ENCODE measurements at places on chromosomes 2 and 18.

GRCh38 chr2:207319316-207319715, 153.6 kb upstream of the KLF7 start:
- peak overlapping the region; percentile 88 for H3K27ac ChIP-seq
- peak; percentile 66 for ATAC-seq
- peak overlapping the region; percentile 32 for H3K4me3 ChIP-seq

GRCh38 chr2:241924069-241924908, 54.8 kb downstream of the RTP5 start:
- peak; percentile 73 for ATAC-seq
- H3K27me3 ChIP-seq, result no peaks in the 10 kb centered on the region
- no peaks in the 10 kb centered on the region for H3K36me3 ChIP-seq
- no peak overlapping the region for H3K4me3 ChIP-seq
- peaks cover 6% of the 10 kb centered on the region for H3K4me1 ChIP-seq

DNA sequence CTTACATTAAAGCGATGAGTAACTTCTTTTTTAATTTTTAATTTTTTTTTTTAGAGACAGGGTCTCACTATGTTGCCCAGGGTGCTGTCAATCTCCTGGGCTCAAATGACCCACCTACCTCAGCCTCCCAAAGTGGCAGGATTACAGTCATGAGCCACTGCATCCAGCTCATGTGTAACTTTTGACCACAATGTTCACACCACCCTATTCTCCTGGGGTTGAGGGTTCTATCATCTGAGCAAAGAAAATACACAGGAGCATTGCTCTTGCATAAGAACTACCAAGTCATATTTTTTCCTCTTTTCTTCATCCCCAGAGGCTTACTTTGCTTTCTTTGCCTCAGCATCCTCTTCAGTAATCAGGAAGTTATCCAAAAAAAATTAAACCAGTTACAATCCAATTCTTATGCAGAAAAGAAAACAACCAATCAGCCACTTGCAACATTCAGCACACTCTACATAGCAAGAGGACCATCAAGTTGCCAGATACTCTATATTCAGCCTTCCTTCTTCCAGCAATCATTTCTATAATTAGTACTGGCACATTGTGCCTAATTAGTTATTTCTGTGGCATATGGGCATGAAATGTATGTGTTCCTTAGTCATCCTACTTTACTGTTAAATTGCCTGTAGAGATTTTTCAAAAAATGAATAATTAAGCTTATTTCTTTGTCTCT, 345.6 kb downstream of the AKAIN1 start:
- no peak for ATAC-seq
- H3K27ac ChIP-seq, result no peak overlapping the region
- no peak overlapping the region for H3K4me3 ChIP-seq
- H3K36me3 ChIP-seq, result no peaks in the 10 kb centered on the region
- H3K4me1 ChIP-seq, result no peaks in the 10 kb centered on the region
- H3K27me3 ChIP-seq, result no peaks in the 10 kb centered on the region

- no peaks in the 10 kb centered on the region for H3K27me3 ChIP-seq
- H3K36me3 ChIP-seq, result no peaks in the 10 kb centered on the region
- ATAC-seq, result no peak
- no peak overlapping the region for H3K27ac ChIP-seq
Observed at GRCh38 chr2:85830645-85831044, 58.1 kb downstream of the ST3GAL5 start.

DNA sequence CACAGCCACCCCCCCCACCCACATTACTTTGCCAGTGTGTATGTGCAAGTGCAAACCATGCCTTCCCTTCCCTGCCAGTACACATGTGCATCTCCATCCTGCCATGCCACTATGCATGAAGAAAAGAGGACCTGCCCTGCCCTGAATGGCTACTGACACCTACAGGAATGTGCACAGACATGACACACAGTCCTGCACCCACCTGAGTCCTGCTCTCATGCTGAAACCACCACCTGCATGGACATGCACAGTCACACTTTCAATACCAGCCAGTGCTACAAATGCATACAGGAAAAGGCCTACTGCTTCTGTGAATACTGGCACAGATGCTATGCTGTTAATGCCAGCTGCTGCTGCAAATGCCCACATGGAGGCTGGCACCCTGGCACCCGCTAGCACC, 334.4 kb upstream of the DLGAP1 start:
- ATAC-seq, result no peak
- no peaks in the 10 kb centered on the region for H3K36me3 ChIP-seq
- H3K4me1 ChIP-seq, result no peaks in the 10 kb centered on the region
- no peaks in the 10 kb centered on the region for H3K27me3 ChIP-seq
- no peak overlapping the region for H3K4me3 ChIP-seq

- peaks cover 93% of the 10 kb centered on the region for H3K36me3 ChIP-seq
- H3K27ac ChIP-seq, result peak overlapping the region; percentile 98
- peaks cover 54% of the 10 kb centered on the region for H3K4me1 ChIP-seq
- no peaks in the 10 kb centered on the region for H3K27me3 ChIP-seq
- peak overlapping the region; percentile 55 for H3K4me3 ChIP-seq
- ATAC-seq, result peak; percentile 36
Observed at GRCh38 chr18:69889009-69889408, 58.7 kb downstream of the CD226 start.

GRCh38 chr2:202717598-202718310, 83.0 kb downstream of the FAM117B start:
- no peak overlapping the region for H3K4me3 ChIP-seq
- peaks cover 10% of the 10 kb centered on the region for H3K4me1 ChIP-seq
- ATAC-seq, result peak; percentile 18

DNA sequence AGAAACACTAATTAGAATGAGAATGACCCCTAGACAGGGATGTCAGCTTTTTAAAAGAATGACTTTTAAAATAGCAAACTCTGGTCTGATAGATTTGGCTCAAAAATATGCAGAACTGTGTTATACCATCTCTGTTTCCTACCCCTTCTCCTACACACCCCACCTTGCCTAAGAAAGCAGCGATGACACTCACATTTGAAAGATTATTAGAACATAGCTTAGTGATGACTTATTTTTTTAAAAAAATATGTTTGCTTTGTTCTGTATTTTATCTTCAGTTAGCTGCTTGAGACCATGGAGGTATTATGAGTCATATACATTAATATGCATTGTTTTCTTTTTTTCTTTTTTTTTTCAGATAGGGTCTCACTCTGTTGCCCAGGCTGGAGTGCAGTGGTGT, 176.7 kb upstream of the TPO start:
- H3K27me3 ChIP-seq, result no peaks in the 10 kb centered on the region
- no peak for ATAC-seq
- no peak overlapping the region for H3K27ac ChIP-seq
- no peaks in the 10 kb centered on the region for H3K4me1 ChIP-seq
- no peaks in the 10 kb centered on the region for H3K36me3 ChIP-seq

DNA sequence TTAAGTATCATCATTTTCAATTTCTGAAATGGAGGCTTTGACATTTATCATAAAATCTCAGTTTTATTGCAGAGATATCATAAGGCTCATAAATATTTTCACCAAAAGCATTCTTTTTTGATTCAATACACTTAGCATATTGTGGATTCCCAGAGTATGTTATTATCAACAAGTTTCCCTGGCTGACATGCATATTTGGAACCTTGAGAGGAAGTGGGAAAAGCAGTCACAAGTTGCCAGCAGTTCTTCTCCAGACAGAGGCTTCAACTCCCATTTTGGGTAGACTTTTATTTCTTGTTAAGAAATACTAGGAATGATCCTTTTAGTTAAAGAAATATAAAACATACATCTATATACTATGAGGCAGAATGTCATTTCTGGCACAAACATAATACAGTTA, 236.5 kb downstream of the ASXL3 start:
- H3K4me3 ChIP-seq, result no peak overlapping the region
- no peak overlapping the region for H3K27ac ChIP-seq
- H3K27me3 ChIP-seq, result no peaks in the 10 kb centered on the region
- no peaks in the 10 kb centered on the region for H3K36me3 ChIP-seq

- no peaks in the 10 kb centered on the region for H3K4me1 ChIP-seq
- peaks cover 9% of the 10 kb centered on the region for H3K27me3 ChIP-seq
- H3K4me3 ChIP-seq, result no peak overlapping the region
- ATAC-seq, result no peak
- peaks cover 4% of the 10 kb centered on the region for H3K36me3 ChIP-seq
- no peak overlapping the region for H3K27ac ChIP-seq
Observed at GRCh38 chr2:219447242-219448098, 12.8 kb downstream of the SPEG start.

DNA sequence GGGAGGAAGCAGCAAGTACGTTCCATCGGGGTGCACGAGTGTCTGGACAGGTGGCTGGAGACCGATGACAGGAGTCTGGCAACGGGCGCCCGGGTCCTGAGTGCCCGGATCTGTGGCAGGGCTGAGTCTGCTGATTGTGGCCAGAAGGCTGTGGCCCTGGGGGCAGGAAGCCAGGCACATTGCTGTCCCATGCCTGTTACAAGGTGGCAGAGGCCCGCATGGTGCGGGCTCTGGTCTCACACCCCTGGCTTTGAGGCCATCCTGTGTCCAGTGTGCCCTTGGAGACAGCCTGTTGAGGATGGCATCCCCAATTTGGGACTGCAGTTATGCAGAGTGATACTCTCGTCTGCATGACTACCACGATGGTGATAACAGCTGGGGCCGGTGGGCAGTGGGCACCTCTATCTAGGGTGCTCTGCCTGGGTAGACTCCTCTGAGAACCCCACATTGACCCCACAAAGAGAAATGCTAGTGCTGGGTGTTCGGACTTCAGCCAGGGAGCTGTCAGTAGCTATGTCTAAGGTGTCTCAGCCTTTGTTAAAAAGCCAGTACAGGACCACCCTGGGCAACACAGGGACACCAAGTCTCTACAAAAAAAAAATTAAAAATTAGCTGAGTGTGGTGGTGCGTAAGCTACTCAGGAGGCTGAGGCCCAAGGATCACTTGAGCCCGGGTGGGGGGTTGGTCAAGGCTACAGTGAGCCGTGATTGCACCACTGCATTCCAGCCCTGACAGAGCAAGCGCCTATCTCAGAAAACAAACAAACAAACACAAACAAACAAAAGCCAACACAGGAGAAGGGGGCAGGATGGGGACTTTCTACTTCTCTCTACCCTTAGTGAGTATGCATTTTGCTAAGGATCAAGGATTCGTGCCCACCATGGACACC, 88.3 kb downstream of the RHOB start:
- H3K4me1 ChIP-seq, result no peaks in the 10 kb centered on the region
- no peak overlapping the region for H3K4me3 ChIP-seq
- no peaks in the 10 kb centered on the region for H3K36me3 ChIP-seq
- H3K27ac ChIP-seq, result no peak overlapping the region
- no peak for ATAC-seq

DNA sequence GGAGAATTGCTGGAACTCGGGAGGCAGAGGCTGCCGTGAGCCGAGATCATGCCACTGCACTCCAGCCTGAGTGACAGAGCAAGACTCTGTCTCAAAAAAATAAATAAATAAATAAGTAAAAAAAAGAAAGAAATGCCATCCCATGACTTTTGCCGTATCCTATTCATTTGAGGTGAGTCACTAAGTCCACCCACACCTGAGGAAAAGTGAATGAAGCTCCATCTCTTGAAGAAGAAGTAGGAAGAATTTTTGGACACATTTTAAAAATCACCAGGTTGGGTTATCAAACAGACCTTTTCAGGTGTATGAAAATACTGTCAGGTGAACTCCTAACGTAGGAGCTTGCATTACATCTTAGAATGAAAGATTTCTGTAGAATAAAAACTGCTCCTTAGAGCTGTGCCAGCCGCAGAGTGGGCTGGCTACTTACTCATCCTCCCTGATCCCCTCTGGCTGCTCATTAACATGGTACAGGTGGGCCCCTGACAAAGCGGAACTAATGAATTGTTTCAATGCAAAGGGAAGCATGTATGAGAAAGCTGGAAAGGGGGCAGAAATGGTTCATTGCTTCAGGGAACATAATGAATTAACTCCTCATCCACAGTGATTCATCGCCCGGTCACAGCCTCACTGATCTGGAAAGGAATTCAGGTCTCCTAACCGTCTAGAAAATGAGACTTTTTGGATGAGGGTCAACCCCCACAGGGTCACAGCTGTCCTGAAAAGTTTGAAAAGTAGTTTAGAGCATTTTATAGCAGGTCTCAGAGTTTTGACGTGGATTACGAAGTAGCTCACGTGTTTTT, 191.4 kb downstream of the SPP2 start:
- no peak overlapping the region for H3K27ac ChIP-seq
- H3K36me3 ChIP-seq, result no peaks in the 10 kb centered on the region
- no peak for ATAC-seq
- H3K4me3 ChIP-seq, result no peak overlapping the region
- H3K27me3 ChIP-seq, result no peaks in the 10 kb centered on the region
- H3K4me1 ChIP-seq, result peaks cover 6% of the 10 kb centered on the region

DNA sequence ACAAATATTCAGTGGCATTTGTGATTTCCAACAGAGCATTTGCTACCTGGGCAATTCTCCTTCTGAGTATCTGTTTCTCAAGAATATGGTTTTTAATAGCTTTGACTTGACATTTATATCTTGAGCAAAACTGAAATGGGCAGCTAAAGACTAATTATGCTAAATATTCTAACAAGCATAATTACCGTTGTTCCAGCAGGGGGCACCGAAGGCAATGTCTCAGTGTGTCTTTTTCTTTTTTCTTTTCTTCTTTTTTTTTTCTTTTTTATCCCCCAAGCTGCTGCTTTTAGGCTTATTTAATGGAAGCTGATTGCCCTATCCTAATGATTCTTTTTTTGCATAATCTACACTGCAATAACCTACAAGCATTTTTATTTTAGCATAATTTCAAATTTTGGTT, 138.9 kb upstream of the NABP1 start:
- H3K27ac ChIP-seq, result no peak overlapping the region
- H3K36me3 ChIP-seq, result no peaks in the 10 kb centered on the region
- peaks cover 11% of the 10 kb centered on the region for H3K27me3 ChIP-seq
- H3K4me1 ChIP-seq, result no peaks in the 10 kb centered on the region
- ATAC-seq, result no peak

DNA sequence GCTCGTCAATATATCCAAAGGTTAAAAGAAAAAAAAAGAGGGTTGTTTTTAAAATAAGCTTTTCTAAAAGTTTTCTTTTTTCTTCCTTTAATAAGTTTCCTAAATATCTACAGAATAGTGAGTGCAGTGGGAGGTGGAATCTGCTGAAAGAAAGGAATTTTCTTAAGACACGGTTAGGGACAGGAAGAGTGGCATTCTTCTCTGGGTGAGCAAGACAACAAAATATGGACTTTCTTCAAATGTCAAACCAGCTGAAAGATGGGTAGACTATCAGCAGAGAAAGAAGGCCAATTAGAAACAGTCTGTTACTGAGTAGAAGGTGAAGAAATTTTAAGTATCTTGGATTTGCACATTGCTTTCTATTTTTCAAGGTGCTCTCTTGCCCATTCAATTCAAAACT, 222.7 kb upstream of the PIK3C3 start:
- H3K36me3 ChIP-seq, result no peaks in the 10 kb centered on the region
- ATAC-seq, result no peak
- H3K27me3 ChIP-seq, result no peaks in the 10 kb centered on the region
- H3K4me1 ChIP-seq, result no peaks in the 10 kb centered on the region

DNA sequence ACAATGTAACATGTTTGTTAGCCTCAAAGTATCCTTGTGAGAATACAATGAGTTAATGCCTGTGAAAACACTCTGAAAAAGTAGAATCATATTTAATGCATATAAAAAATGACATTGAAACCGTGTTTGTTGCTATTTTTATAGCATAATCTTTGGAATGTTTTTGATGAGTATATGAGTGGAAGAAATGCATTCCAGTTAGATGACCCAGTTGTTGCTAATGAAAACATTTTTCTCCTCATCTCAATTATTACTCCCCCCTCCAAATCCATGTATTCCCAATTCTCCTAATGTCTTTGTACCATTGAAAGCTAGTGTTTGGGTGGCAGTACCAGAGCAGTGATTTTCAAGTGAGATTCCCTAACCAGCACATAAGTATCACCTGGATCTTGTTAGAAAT, 67.1 kb upstream of the DSEL start:
- H3K27me3 ChIP-seq, result peaks cover 9% of the 10 kb centered on the region
- ATAC-seq, result no peak
- no peak overlapping the region for H3K4me3 ChIP-seq
- no peaks in the 10 kb centered on the region for H3K4me1 ChIP-seq
